ENCODE measurements at places on chromosomes 16 and 17.

- DNase-seq = no peak
Measured at GRCh38 chr17:9671559-9671958, 26.2 kb downstream of the USP43 start.

DNA sequence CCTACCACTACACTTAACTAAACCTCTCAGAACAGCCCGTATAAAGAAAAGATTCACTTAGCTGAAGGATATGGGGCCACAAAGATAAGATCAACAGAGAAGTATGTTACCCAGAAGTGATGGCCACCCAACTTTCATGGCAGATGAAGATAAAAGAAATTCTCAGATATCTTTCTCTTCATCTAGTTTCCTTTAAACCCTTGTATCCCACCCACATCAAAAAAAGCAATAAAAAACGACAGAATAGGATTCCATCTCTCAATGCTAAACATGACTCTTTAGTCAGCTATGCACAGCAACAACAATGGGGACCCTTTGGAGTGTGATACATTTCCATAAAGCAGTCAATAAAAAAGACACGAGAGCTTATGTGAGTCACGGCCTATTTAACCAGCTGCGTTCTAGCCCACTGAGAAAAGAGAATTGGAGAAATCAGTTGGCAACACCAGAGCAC lies 86.6 kb downstream of the SNX11 start:
- no peak for DNase-seq

- no peak for DNase-seq
Measured at GRCh38 chr16:10946308-10946707, 1.9 kb downstream of the CLEC16A start.

- DNase-seq = no peak
Measured at GRCh38 chr17:78325076-78325687, 34.7 kb downstream of the SOCS3 start.
